ENCODE measurements at places on chromosomes 1 and 21.

- DNase-seq, result no peak
These were observed 27.9 kb downstream of the TNFRSF1B start for GRCh38 chr1:12194666-12195216.

- DNase-seq, result no peak
These were observed 8.5 kb downstream of the CLDN19 start for GRCh38 chr1:42731585-42731984.

DNA sequence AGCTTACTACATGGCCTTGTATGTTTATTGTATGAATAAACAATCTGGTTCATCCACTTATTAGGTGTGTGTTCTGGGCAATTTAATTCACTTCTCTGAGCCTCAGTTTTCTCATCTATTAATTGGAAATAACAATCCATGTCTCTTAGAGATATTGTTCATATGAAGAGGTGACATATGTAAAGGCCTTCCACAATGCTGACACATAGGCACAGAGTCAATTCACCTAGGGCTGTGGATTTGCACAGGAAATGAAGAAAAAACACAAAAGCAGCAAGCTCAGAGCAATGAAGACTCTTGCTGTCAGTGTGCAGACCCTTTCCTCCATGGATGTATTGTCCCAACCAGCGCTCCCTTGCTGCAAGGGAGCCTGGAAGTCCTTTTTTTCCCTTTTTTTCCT is 195.2 kb upstream of the CAMK1G start:
- no peak for DNase-seq

- DNase-seq, result no peak
These were observed 20.8 kb upstream of the TSNAX start for GRCh38 chr1:231507476-231508355.

DNA sequence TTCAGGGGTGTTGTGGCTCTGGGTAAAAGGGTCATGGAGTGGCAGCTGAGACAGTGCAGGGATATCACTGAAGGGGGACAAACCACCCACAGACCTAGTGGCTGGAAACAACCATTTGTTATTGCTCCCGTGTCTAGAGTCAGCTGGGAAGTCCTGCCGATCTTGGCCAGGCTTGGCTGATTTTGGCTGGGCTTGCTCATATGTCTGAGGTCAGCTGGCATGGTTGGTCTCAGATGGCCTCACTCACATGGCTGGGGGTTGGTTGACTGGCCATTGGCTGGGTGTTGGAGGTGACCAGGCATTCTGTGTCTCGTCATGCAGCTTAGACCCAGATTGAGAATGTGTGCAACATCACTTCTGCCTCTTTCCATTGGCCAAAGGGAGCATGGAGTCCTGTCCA is 203.8 kb upstream of the POU3F1 start:
- DNase-seq, result no peak

DNA sequence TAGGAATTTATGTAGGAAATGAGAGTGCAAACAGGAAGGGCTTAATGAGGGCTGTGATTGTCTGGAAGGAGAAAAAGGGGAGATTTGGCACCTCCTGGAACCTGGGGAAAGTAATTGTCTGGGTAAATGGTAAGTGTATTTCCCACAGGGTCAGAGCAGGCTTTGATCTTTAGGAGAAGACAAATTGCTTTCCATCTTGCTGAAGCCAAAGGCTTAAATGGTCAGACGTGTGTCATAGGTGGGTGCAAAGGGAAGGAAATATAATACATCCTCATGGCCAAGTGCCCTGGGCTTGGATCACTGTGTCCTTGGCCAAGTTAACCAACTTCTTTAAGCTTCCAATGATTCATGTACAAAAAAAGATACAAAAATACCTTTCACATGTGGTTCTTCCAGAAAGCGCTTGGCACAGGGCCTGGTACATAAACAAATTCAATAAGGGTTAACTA is 1.3 kb upstream of the DUSP23 start:
- DNase-seq, result no peak

DNA sequence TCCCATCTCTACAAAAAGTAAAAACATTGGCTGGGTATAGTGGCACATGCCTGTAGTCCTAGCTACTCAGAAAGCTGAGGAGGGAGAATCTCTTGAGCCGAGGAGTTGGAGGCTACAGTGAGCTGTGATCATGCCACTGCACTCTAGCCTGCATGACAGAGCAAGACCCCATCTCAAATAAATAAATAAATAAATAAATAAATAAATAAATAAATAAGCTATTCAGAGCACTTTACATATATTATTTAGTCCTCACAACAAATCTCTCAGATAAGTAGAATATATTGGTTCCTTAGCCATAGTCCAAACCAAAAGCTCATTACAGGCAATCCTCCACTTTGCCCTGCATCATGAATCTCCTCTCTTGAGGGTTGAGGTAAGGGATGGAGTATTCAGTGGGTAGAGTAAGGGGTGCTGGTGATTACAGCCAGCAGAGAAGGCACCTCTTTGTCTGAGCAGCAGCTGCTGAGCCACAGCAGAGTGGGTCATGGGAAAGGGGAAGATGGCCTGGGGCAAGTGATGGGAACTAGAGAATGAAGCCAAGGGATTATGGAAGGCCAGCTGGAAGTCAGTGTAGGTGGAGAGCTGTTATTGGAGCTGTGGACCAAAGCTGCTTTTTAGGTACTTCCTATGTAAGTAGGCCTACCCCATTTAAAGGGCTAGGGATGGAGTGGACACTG is 115.5 kb upstream of the ZNF644 start:
- DNase-seq, result no peak

DNA sequence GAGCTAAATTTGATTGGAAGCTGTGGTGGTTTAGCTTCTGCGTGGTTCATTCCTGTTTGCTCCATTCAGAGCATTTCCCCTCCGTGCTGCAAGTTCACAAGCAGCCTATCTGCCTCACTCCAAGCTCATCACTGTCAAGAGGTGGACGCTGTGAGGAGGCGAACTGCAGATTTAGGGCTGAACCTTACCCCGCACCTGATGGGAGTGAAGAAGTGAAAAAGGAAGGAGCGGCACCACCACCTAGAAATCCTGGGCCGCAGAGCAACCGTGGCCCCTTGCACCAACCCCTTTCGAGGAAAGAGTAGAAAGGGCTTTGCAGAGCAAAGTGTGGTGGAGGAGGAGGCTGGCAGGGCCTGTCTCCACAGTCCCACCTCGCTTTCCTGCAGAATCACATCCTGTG is 117.4 kb downstream of the IER5 start:
- no peak for DNase-seq

- DNase-seq, result no peak
These were observed 23.1 kb upstream of the PHTF1 start for GRCh38 chr1:113782406-113782805.

Measured in stimulated activated CD4-positive, alpha-beta T cell treated with anti-CD3 and anti-CD28 coated beads, Interleukin-12 subunit alpha, Interleukin-12 subunit beta, amount 100 ng/mL, for 4 hours (primary cell).